ENCODE measurements at places on chromosomes 2 and 18.

DNA sequence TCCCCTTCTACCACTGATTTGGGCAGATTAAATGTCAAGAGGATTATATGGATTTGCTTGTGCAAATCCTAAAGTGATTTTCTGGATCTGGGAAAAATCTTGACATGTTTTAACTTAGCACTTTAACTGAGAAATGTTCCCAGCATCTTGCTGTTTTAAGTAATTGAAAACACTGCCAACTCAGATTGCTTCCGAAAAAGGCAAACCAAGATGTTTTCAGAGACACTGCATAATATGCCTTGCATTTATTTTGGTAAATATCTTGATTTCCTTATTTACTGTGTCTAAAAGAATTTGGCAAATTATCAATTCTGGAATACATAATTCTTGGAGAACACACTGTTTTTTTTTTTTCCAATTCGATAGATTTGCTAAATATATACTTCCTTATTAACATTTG, 385.0 kb upstream of the FAM98A start:
- DNase-seq: no peak

- no peak for DNase-seq
Measured at GRCh38 chr2:233414273-233414654, 60.0 kb downstream of the DGKD start.

DNA sequence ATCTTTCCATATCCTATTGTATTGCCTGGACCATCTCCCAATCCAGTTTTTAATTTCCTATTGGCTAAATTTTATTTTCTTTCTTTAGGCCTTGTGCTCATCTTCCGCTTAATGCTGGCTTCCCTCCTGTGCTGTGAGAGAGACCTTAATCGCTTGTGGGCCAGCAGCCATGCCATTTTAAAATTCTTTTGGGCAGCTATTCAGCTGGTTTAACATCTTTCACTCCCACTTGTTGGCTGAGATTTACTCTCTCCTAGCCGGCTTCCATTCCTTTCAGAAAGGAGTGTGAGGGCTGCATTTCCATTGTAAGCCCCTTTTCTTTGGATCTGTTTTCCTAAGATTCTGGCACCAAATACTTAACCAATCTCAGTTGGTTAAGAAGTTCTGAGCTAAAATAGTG, 140.9 kb upstream of the RASGRP3 start:
- no peak for DNase-seq

GRCh38 chr18:3392467-3392855, 57.5 kb upstream of the TGIF1 start:
- DNase-seq: no peak

DNA sequence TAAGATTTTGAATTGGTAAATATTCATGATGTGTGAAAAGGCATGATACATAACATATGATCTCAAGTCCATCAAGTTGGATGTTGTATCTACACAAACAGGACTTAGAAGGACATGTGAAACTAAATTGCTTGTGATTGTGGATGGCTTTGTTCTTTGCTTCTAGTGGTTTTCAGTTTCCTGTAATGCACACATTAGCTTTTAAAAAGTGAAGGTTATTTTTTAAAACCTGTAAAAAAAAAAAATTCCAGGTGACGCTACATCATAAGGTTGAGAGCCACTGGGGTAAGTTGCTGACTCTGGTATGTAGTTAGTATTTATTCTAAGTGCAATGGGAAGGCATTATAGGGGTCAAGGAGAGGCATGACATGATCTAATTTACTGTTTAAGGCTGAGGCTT, 48.4 kb upstream of the TMEM247 start:
- DNase-seq: no peak

DNA sequence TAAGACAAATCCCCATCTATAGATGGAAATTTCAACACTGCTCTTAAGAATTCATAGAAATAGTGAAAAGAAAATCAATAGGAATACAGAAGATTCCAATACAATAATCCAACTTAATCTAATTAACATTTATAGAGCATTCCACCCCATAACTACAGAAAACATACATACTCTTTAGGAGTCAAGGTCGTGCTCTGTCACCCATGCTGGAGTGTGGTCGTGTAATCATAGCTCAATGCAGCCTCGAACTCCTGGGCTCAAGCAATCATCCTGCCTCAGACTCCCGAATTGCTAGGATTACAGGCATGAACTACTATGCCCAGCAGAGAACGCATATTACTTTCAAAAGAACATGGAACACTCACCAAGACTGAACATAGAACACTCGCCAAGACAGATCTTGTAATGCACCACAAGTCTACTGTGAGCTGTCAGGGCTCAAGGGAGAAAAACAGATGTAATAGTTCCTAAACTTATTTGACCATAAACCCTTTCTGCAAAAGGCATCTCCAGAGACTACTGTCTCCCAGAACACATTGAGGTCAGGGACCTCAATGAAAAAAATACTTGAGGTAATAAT, 14.1 kb downstream of the MEMO1 start:
- no peak for DNase-seq

GRCh38 chr2:54556621-54557121, 100.5 kb downstream of the SPTBN1 start:
- DNase-seq: no peak

- no peak for DNase-seq
Measured at GRCh38 chr2:174979996-174980395, 25.2 kb downstream of the CHN1 start.

- no peak for DNase-seq
Measured at GRCh38 chr2:231525248-231526163, 4.7 kb downstream of the NMUR1 start.
